ENCODE measurements at places on chromosomes 3 and 15. TPM values are rescaled to one million over a fixed set of nuclear protein-coding genes. Genes with fewer than 3 reads are reported as not detected.

- DNase-seq = no peak
- H3K36me3 ChIP-seq = no peaks in the 10 kb centered on the region
- H3K27ac ChIP-seq = peak overlapping the region; percentile 90
- peaks cover 54% of the 10 kb centered on the region for H3K4me1 ChIP-seq
Observed at GRCh38 chr15:95263751-95264150, 1032.4 kb downstream of the MCTP2 start.

BFSP2 gene
- total RNA-seq = not detected

LINGO1 gene
- total RNA-seq = 18.3 TPM

GRCh38 chr15:39587096-39587721 lies 6.3 kb downstream of the THBS1 start:
- no peak overlapping the region for H3K27ac ChIP-seq
- DNase-seq = no peak
- H3K4me3 ChIP-seq = no peak overlapping the region
- no peaks in the 10 kb centered on the region for H3K27me3 ChIP-seq

GRCh38 chr3:111362381-111363009 lies 179.5 kb upstream of the CD96 start:
- no peaks in the 10 kb centered on the region for H3K4me1 ChIP-seq
- no peak overlapping the region for H3K4me3 ChIP-seq
- no peaks in the 10 kb centered on the region for H3K36me3 ChIP-seq

MEX3B gene
- total RNA-seq = 9.0 TPM

DNA sequence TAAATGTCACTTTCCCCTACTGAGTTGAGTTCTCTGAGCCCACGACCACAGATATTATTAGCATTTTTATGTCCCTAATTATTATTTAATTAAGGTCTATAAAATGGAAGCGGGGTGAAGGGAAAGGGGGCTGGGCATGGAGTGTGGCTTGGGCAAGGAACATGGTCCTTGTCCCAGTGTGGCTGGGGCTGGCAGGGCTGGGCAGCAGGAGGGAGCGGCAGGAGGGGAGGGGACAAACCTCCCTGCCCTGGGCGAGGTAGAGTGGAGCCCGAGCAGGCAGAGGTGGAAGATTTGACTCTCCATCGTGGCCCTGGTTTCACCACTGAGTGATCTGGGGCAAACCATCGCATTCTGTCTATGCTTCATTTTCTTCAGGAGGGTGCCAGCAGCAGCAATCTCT lies 402.9 kb upstream of the C2CD4B start:
- no peak overlapping the region for H3K27ac ChIP-seq
- H3K4me3 ChIP-seq = no peak overlapping the region
- H3K36me3 ChIP-seq = no peaks in the 10 kb centered on the region

KLHL24 gene
- 26.6 TPM for total RNA-seq

DNA sequence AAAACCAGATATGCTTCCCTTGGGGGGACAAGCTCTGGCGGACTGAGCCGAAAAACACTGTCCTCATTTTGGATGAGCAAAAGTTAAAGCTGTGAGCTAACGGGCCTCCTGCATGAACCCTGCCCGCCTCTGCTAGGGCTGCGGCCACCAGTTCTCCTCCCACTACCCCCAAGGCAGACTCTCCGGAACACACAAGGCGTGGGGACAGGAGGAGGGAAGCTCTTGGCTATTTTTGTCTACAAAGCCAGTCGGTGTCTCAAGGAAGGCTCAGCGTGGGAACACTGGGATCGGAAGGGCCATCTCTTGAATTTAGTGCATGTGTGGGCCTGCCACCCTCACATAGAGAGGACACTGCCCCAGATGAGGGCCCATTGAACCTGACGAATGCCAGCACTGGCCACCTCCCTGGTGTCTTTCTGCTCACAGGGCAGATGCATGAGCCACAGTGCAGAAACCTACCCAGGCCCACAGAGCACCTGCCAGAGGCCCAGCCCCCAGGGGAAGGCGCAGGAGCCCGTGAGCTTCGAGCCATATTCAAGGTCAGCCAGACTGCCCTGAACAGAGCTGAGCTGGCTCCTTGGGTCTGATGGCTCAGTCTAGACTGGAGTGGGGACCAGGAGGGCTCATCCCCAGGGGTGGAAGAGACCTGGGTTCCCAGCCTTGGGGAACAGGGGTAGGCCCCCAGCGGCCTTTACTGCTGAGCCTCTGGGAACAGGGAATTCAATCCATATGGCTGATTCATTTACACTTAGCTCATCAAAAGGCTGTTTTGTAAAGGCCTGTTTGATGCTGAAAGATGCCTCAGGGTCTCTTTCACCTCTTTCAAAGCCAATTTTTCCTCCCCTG lies 38.3 kb downstream of the HCN4 start:
- H3K27ac ChIP-seq = no peak overlapping the region
- no peak overlapping the region for H3K4me3 ChIP-seq
- H3K36me3 ChIP-seq = no peaks in the 10 kb centered on the region
- no peaks in the 10 kb centered on the region for H3K27me3 ChIP-seq
- H3K4me1 ChIP-seq = no peaks in the 10 kb centered on the region

NME9 gene
- not detected for total RNA-seq

DNA sequence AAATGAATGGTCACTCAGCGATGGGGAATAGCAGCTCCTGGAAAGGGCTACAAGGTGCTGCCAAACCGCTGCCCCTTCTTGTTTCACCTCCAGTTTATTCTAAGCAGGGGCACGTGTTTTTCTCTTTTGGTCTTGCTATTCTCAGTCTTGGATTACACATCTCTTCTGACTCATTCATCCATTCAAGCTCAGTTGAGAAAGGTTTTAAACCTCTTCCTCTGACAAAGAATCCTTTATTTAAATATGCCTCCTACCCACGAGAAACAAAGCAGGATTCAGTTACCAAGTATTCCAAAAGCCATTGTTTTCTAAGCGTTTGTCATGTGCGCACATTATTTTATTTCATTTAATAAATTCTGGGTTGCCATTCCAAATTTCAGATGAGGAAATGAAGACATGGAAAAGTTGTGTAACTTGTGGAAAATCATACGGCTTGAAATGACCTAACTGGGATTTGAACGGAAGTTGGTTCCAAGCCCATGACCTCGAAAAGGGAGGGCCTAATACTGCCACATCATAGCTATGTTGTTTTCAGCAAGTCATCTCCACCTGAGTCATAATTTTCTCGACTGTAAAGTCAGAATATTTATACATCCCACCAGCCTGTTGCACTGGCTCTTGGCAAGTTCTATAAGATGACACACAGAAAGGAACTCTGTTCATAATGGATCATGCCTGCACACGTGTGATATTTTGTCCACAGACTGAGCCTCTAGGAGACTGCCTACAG lies 292.0 kb upstream of the SLCO3A1 start:
- no peaks in the 10 kb centered on the region for H3K4me1 ChIP-seq
- H3K27ac ChIP-seq = no peak overlapping the region
- H3K4me3 ChIP-seq = no peak overlapping the region
- no peaks in the 10 kb centered on the region for H3K36me3 ChIP-seq

- H3K27me3 ChIP-seq = no peaks in the 10 kb centered on the region
- H3K4me1 ChIP-seq = no peaks in the 10 kb centered on the region
- H3K36me3 ChIP-seq = no peaks in the 10 kb centered on the region
Observed at GRCh38 chr15:27797765-27798164, 301.4 kb downstream of the OCA2 start.

RBPMS2 gene
- not detected for total RNA-seq

SPATA12 gene
- total RNA-seq = not detected

SMCO1 gene
- not detected for total RNA-seq

RPL15 gene
- total RNA-seq = 1,680 TPM

ZWILCH gene
- 2.3 TPM for total RNA-seq

TRIM42 gene
- total RNA-seq = not detected

- no peaks in the 10 kb centered on the region for H3K4me1 ChIP-seq
- no peak overlapping the region for H3K4me3 ChIP-seq
- no peaks in the 10 kb centered on the region for H3K27me3 ChIP-seq
- peaks cover 9% of the 10 kb centered on the region for H3K36me3 ChIP-seq
Observed at GRCh38 chr3:172268868-172269267, 179.4 kb downstream of the GHSR start.

DNA sequence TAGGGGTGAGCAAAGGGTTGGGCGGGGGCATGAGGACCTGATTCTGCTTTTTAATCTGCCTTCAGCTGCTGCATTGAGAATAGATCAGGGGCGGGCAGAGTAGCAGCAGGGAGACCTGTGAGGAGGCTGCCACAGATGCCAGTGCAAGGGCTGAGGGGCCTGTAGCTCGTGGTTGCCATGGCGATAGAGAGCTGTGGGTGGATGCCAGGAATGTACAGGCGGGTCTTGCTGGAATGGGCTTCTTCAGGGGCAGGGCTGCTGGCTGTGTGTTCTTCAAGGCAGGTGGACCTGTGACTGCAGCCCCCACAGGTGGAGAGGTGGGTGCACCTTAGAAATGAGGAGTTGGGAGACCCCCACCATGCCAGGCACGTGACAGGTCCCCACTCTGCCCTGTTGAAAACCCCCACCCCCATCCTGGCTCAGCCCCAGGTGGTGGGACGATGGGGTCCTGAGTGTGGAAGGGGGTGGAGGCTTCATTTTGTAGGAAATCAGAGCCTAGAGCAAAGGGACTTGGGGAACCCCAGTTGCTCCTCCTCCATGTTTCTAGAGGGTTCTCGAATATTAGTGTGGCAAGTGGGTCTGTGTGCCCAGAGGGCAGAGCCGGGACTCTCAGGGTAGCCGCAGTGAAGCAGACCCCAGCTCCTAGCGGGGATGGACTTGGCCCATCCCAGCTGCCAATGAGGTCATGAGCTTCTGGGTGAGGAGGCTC lies 38.3 kb downstream of the SLC6A6 start:
- no peak overlapping the region for H3K27ac ChIP-seq
- peaks cover 12% of the 10 kb centered on the region for H3K4me1 ChIP-seq
- H3K36me3 ChIP-seq = peaks cover 10% of the 10 kb centered on the region
- DNase-seq = no peak

DNA sequence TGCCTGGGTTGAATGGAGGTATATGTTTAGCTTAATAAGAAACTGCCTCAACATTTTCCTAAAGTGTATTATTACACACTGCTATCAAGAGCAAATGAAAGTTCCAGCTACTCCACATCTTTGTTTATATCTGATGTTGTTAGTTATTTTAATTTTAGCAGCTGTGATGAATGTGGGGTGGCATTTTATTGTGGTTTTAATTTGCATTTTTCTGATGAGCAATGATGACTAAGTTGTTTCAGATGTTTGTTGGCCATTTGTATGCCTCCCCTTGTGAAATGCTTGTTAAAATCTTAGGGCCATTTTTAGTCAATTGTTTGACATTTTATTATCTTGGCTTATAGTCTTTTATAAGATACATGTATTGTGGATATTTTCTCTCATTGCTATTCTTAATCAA lies 260.4 kb upstream of the SLCO3A1 start:
- no peaks in the 10 kb centered on the region for H3K4me1 ChIP-seq
- no peak overlapping the region for H3K27ac ChIP-seq
- no peak for DNase-seq
- H3K27me3 ChIP-seq = no peaks in the 10 kb centered on the region

SLC35G2 gene
- total RNA-seq = 10.0 TPM

DNA sequence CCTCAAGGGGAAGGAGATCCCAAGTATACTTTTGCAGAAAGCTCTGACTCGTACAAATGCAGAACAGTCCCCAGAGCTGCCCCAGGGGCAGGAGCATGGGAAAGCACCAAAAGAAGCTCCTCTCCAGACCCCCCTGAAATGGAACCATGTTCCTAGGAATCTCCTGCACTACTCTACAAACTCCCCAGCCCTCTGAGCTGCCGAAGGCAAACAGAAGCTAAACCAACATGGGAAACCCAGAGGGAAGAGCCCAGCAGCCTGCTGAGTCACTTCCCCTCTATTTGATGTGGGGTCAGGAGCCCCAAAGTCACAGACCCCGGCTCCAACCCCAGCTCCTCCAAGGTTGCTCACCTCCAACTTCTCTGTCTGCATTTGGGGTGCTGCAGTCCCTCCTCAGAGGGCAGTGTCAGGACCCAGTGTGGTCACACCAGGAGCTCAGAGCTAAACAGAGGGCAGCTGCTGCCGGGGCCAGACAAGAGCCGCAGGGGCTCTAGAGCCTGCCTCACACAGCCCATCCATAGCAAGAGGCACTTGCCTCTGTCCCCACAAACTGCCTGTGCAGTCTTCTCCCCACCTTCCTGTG lies 3.8 kb upstream of the PLXNA1 start:
- no peak overlapping the region for H3K27ac ChIP-seq
- peaks cover 6% of the 10 kb centered on the region for H3K4me1 ChIP-seq
- no peak overlapping the region for H3K4me3 ChIP-seq
- no peak for DNase-seq
- no peaks in the 10 kb centered on the region for H3K36me3 ChIP-seq
- no peaks in the 10 kb centered on the region for H3K27me3 ChIP-seq

DNA sequence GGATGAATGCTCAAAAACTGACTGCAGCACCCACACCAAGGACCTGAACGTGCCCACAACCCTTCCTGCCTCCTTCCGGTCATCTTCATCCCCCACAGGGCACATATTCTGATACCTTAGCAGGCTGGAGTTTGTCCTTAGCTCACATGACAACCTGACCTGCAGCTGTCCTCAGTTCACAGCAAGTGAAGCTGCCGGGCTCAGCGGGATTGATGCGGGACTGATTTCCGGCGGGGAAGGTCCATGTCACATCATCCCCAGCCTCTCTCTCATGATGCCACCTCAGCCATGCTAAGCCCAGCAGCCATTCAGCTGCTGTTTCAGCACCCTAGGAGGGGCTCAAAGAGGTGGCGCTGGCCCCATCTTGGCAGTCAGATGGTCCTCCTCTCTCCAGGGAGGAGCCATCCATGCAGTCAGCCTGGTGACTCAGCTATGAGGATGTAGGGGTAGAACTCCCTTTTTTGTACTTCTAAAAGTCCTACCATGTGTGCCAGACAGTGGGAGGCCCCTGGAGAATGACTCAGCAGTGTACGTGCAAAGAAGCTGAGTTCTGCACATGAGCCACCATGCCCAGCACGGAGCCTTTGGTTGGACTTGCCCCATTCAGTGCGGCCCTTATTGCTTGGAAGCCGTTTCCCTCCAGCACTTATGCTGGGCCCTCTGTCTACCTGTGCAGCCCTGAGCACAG lies 9.5 kb downstream of the CA12 start:
- peak; percentile 75 for DNase-seq
- H3K27me3 ChIP-seq = no peaks in the 10 kb centered on the region
- H3K36me3 ChIP-seq = no peaks in the 10 kb centered on the region
- H3K4me3 ChIP-seq = no peak overlapping the region

- H3K4me3 ChIP-seq = no peak overlapping the region
- H3K4me1 ChIP-seq = no peaks in the 10 kb centered on the region
- no peak for DNase-seq
- H3K36me3 ChIP-seq = no peaks in the 10 kb centered on the region
- H3K27me3 ChIP-seq = no peaks in the 10 kb centered on the region
Observed at GRCh38 chr3:150005243-150006112, 34.8 kb upstream of the PFN2 start.

GOLGA6A gene
- not detected for total RNA-seq

DNA sequence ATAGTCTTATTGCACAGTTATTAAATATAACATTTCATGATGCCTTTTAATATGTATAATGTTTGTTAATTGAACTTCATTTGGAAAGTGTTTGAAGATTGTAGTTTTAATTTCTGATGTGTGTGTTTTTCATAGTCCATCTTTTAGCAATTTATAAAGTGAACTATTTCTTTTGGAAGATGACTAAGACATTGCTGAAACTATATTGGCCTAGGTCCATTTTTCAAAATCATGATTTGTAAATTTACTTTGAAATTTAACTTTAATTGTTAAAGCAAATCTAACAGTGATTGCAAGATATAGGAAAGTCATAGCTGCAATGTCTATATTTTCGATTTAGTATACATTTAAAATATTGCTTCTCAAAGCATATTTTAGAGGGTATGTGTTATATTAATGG lies 30.8 kb downstream of the MCTP2 start:
- H3K36me3 ChIP-seq = no peaks in the 10 kb centered on the region
- H3K4me1 ChIP-seq = no peaks in the 10 kb centered on the region
- no peak for DNase-seq
- H3K4me3 ChIP-seq = no peak overlapping the region
- no peaks in the 10 kb centered on the region for H3K27me3 ChIP-seq
- no peak overlapping the region for H3K27ac ChIP-seq

GRCh38 chr3:188817103-188817934 lies 354.5 kb upstream of the TPRG1 start:
- no peak overlapping the region for H3K4me3 ChIP-seq
- no peak overlapping the region for H3K27ac ChIP-seq
- DNase-seq = no peak
- no peaks in the 10 kb centered on the region for H3K36me3 ChIP-seq
- H3K4me1 ChIP-seq = no peaks in the 10 kb centered on the region

SLCO2A1 gene
- total RNA-seq = 111 TPM

All from ascending aorta (tissue), 2 donors.